Fibroblast of lung (primary cell): ENCODE measurements at places on chromosomes 13 and 19. TPM values are rescaled to one million over a fixed set of nuclear protein-coding genes. Genes with fewer than 3 reads are reported as not detected.

Gene OR7D2
- total RNA-seq = under 0.01 and 0.17 TPM in 2 replicates

Gene LRRC4B
- 0.17 and 0.26 TPM in 2 replicates for total RNA-seq

Gene KCNC3
- total RNA-seq = under 0.01 TPM in 1 of 2 replicates, not detected in the other

Gene RYR1
- under 0.01 and 0.26 TPM in 2 replicates for total RNA-seq

Gene NRTN
- 0.50 and 0.51 TPM in 2 replicates for total RNA-seq

Gene CTXN1
- 0.66 and 0.77 TPM in 2 replicates for total RNA-seq

Gene F10
- 20.3 and 41.5 TPM in 2 replicates for total RNA-seq

Gene ANKRD24
- 2.3 and 2.6 TPM in 2 replicates for total RNA-seq

Gene SERPINE3
- total RNA-seq = not detected in 2 replicates

Gene ZNF793
- total RNA-seq = 2.6 and 5.9 TPM in 2 replicates

GRCh38 chr19:6801485-6802086 is 29.1 kb downstream of the VAV1 start:
- DNase-seq = peak; percentile 12
- no peaks in the 10 kb centered on the region for H3K4me1 ChIP-seq
- H3K27me3 ChIP-seq = no peaks in the 10 kb centered on the region
- no peak overlapping the region for H3K27ac ChIP-seq
- no peaks in the 10 kb centered on the region for H3K36me3 ChIP-seq

DNA sequence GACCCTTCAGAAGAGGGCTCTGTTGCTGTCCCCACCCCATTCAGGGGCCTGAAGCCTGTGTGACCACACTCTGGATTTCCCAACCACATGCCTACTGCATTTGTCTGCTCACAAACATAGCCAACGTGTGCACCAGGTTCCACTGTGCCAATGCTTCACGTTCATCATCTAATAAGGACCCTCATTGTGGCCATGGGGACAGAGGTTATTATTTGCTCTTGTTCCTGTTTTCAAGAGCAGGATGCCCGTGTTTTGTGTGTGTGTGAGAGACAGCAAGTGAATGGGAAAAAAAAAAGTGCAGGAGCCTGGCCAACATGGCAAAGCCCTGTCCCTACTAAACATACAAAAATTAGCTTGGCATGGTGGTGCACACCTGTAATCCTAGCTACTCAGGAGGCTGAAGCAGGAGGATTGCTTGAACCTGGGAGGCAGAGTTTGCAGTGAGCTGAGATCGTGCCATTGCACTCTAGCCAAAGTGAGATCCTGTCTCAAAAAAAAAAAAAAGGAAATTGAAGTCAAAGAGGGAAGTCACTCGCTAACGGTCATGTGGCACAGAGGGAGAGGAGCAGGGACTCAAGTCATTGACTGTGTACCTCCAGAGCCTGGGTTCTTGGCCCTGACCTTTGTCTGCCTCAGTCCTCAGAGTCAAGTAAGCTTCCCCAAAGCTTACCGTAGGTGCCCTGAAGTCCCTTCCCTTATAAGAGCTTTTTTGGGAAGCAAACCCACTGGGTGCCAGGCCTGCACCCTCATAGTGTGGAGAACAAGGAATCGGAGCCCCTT is 6.9 kb downstream of the B3GNT8 start:
- no peaks in the 10 kb centered on the region for H3K27me3 ChIP-seq
- no peak overlapping the region for H3K4me3 ChIP-seq
- peaks cover 15% of the 10 kb centered on the region for H3K36me3 ChIP-seq
- no peaks in the 10 kb centered on the region for H3K4me1 ChIP-seq
- H3K27ac ChIP-seq = no peak overlapping the region
- no peak for DNase-seq

DNA sequence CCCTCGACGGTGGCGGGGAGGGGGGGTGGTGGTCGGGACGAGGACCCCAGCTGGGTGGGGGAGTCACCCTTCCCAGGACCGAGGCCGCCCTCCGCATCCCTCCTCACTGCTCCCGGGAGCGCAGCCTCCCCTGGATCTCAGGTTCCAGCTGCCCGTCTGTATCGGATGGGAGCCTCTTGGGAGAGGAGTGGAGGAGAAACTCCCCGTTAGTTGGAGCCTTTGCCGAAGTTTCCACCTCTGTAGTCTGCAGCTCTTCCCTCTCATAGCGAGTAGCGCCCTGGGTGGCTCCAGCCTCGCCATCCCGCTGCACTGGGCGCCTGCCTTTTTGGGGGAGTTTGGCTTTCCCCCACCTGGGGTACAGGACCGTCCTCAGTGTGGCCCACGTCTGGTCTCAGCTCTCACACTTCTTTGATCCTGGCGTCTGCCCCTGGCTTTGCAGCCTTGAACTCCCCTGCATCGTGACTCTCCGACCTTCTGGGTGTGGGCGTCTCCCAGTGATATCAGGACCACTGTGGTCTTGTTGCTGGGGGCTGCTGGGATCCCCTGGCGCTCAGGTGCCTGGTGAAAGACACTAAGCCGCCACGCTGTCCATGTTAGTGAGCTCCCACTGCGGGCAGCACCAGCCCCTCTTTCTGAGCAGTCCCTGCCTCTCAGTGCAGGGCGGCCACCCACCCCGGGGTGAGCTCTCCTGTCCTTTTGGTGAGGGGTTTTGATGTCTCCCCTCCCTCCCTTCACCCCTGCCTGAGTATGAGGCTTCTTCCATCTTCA is 1.1 kb downstream of the CNOT3 start:
- H3K36me3 ChIP-seq = peaks cover 12% of the 10 kb centered on the region
- H3K4me1 ChIP-seq = peaks cover 17% of the 10 kb centered on the region
- DNase-seq = no peak

DNA sequence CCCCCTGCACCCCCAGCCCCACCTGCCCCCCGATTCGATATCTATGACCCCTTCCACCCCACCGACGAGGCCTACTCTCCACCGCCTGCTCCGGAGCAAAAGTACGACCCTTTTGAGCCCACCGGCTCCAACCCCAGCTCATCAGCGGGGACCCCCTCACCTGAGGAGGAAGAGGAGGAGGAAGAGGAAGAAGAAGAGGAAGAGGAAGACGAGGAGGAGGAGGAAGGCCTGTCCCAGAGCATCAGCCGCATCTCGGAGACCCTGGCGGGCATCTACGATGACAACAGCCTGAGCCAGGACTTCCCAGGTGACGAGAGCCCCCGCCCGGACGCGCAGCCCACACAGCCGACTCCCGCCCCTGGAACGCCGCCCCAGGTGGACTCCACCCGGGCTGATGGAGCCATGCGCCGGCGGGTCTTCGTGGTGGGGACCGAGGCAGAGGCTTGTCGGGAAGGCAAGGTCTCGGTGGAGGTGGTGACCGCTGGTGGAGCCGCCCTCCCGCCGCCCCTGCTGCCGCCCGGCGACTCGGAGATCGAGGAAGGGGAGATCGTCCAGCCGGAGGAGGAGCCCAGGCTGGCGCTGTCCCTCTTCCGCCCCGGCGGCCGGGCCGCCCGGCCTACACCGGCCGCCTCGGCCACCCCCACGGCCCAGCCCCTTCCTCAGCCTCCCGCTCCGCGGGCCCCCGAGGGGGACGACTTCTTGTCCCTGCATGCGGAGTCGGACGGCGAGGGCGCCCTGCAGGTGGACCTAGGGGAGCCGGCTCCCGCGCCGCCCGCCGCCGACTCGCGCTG is 9.2 kb downstream of the SCAF1 start:
- no peaks in the 10 kb centered on the region for H3K4me1 ChIP-seq
- no peak overlapping the region for H3K27ac ChIP-seq
- no peaks in the 10 kb centered on the region for H3K27me3 ChIP-seq
- H3K36me3 ChIP-seq = peaks cover 37% of the 10 kb centered on the region

DNA sequence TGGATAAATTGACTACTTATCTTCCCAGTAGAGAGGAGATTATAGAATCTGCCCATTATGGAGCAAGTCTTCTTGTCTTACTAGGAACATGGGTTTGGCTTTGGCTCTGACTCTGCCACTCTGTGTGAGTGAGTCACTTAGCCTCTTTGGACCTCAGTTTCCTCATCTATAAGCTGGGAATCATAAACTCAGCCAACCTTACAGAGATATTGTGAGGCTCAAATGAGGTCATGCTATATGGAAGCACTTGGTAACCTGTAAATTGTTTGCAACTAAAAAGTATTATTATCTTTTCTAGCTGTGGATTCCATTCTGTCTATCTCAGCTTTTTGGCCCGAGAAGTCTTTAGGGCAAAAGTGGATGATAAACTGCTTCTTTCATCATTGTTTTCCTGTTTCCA is 186.8 kb upstream of the TSC22D1 start:
- H3K27me3 ChIP-seq = no peaks in the 10 kb centered on the region
- DNase-seq = no peak
- H3K4me3 ChIP-seq = no peak overlapping the region

GRCh38 chr13:96772426-96772825 is 221.8 kb downstream of the OXGR1 start:
- no peak overlapping the region for H3K4me3 ChIP-seq
- H3K4me1 ChIP-seq = no peaks in the 10 kb centered on the region
- H3K27me3 ChIP-seq = no peaks in the 10 kb centered on the region

DNA sequence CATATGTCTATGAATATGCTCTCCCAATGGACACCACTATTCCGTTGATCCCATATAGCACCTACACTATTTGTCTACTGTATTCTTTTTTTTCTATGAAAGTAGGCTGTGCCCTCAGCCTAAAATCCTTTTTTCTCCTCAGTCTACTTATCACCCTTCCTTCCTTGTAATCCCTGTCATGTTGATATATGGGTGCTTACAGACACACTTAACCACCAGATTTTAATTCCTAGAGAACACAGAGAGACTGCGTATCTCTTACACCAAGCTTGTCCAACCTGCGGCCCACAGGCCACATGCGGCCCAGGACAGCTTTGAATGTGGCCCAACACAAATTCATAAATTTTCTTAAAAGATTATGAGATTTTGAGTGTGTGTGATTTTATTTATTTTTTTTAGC is 101.1 kb downstream of the ZAR1L start:
- peaks cover 16% of the 10 kb centered on the region for H3K4me1 ChIP-seq
- H3K36me3 ChIP-seq = peaks cover 5% of the 10 kb centered on the region

- no peak overlapping the region for H3K27ac ChIP-seq
- H3K4me1 ChIP-seq = no peaks in the 10 kb centered on the region
- no peaks in the 10 kb centered on the region for H3K36me3 ChIP-seq
- no peaks in the 10 kb centered on the region for H3K27me3 ChIP-seq
These were observed 147.3 kb downstream of the UFM1 start for GRCh38 chr13:38496917-38497316.

DNA sequence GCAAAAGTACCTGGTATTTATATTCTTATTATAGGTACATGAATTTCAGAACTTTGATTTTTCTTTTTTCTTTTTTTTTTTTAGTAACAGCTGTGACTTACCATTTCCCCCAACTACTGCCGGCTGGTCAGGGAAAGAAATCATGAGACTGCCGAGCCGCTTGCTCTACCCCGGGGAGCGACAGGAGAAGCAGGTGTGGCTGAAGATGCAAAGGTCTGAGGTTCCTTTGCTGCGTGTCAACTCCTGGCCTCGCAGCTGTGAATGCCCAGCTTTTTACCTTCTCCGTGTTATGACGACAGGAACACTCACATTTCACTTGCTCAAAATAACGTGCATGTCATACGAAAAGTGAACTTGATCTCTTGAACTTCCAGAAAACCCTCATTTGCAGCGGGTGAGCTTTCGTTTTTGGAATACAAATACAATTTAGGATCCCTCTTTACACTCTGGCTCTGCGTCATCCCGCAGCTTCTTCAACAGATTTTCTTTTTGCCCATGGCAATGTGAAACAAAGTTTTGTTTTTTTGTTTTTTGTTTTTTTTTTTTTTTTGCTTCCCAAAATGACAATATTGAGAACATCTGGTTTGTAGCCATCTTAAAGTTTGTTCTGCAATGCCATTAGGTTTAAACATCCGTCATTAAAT is 117.9 kb downstream of the EFNB2 start:
- peak; percentile 14 for DNase-seq
- no peaks in the 10 kb centered on the region for H3K36me3 ChIP-seq
- peak overlapping the region; percentile 20 for H3K4me3 ChIP-seq
- H3K27me3 ChIP-seq = no peaks in the 10 kb centered on the region
- no peak overlapping the region for H3K27ac ChIP-seq
- H3K4me1 ChIP-seq = no peaks in the 10 kb centered on the region

DNA sequence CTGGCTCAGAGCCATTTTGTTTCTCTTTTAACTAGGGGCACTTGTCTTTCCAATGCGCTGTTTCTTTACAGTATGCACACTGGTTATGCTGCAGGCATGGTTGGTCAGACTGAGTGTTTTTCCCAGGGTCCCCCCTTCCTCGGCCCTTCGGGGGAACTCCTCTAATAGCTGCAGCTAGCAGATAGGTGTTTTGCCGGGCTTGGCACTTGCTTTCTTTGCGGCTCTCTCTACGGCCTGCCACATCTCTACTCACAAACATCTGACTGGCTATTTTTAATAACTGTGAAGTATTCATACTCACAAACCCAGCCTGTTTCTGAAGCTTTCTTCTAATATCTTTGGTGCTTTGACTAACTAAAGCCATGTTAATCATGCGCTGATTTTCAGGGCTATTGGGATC is 89.4 kb downstream of the SLC25A15 start:
- H3K27ac ChIP-seq = no peak overlapping the region
- H3K27me3 ChIP-seq = no peaks in the 10 kb centered on the region
- H3K4me1 ChIP-seq = no peaks in the 10 kb centered on the region
- DNase-seq = no peak
- H3K4me3 ChIP-seq = no peak overlapping the region

GRCh38 chr19:47152205-47152604 is 21.6 kb downstream of the SAE1 start:
- no peaks in the 10 kb centered on the region for H3K27me3 ChIP-seq
- H3K4me1 ChIP-seq = peaks cover under 1% of the 10 kb centered on the region
- H3K27ac ChIP-seq = no peak overlapping the region
- H3K36me3 ChIP-seq = peaks cover 7% of the 10 kb centered on the region
- no peak for DNase-seq
- H3K4me3 ChIP-seq = no peak overlapping the region

DNA sequence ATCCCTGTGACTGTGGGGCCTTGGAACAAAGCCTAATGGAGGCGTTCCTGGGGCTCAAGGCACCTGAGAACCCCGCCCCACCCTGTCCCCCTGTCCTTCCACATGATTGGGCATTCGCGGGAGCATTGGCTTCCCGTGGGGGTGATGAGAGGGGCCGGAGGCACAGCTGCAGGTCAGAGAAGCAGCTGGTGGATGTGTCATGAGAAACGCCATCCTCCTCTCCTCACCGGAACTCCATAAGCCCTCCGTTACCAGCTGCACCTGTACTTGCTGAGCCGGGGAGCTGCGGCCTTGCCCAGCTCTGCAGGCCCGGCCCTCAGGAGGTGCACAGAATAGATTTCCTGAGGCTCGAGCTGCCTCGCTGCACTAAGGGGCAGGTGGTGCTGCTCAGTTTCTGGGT is 42.0 kb downstream of the CAPN12 start:
- H3K4me1 ChIP-seq = peaks cover 21% of the 10 kb centered on the region
- H3K27me3 ChIP-seq = no peaks in the 10 kb centered on the region
- DNase-seq = no peak
- H3K27ac ChIP-seq = peak overlapping the region; percentile 65

GRCh38 chr19:28495046-28495445 is 717.9 kb downstream of the UQCRFS1 start:
- H3K4me3 ChIP-seq = no peak overlapping the region
- no peaks in the 10 kb centered on the region for H3K36me3 ChIP-seq
- no peaks in the 10 kb centered on the region for H3K27me3 ChIP-seq
- DNase-seq = peak; percentile 50
- no peaks in the 10 kb centered on the region for H3K4me1 ChIP-seq
- H3K27ac ChIP-seq = no peak overlapping the region
